RPMI8226 (cell line): ENCODE measurements at places on chromosomes 13 and 19.

DNA sequence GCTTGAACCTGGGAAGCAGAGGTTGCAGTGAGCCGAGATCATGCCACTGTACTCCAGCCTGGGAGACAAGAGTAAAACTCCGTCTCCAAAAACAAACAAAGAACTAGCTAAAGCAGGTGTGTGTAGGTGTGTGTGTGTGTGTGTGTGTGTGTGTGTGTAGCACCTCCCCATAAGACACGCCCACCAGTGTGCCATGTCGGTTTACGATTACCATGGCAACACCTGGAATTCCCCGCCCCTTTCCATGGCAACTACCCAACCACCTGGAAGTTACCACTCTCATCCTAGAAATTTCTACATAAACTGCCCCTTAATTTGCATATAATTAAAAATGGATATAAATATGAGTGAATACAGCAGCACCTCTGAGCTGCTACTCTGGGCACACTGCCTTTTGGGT lies 80.9 kb upstream of the ADGRE5 start:
- peak; percentile 54 for DNase-seq

DNA sequence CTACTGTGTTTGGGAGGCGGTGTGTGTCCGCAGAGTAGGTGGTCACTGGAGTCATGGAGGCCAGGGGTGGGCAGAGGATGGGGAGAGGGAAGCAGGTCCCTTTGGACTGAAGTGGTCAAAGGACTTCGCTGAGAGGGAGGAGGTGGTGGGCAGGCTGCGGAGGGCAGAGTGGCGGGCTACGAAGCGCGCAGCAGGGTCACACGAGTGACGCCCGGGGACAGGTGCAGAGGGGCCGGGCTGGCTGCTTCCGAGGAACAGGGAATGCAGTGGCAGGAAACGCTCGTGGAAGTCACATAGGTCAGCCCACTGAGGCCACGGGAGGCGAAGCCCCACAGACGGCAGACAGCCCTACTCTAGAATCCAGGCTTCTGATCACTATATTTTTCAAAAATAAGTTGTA lies 111.5 kb downstream of the URI1 start:
- no peak for DNase-seq

DNA sequence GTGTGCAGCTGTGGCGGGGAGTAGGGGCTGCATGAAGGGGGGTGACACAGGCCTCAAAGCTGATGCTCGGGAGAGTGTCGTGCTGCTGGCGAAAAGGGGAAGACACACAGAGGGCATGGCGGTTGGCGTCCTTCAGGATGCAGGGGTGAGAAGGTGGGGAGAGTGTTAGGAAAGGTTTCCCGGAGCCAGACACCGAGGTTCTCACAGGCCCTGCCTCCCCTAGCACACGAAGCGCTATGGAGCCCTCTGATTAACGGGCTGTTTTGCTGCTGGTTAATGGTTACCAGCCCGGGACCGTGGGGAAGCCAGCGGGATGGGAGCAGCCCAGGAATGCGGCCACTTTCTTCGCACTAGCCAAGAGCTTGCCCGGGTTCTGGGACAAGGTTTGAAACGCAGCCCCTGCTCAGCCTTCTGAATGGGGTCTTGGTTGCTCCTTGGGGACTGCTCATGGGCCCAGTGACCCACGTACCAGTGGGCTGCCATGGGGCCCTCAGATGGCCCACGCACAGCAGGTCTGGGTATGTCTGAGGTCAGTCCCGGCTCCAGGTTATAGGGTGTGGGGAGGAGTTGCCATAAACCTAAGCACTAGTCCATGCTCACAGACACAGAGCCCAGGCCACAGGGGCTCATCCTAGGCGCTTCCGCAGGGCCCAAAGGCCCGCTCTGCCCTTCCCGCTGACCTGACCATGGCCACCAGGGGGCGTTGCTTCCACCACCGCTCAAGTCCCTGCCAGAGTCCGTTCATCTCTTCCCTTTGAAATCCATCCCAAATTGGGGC lies 31.3 kb upstream of the ISYNA1 start:
- DNase-seq: peak; percentile 39

DNA sequence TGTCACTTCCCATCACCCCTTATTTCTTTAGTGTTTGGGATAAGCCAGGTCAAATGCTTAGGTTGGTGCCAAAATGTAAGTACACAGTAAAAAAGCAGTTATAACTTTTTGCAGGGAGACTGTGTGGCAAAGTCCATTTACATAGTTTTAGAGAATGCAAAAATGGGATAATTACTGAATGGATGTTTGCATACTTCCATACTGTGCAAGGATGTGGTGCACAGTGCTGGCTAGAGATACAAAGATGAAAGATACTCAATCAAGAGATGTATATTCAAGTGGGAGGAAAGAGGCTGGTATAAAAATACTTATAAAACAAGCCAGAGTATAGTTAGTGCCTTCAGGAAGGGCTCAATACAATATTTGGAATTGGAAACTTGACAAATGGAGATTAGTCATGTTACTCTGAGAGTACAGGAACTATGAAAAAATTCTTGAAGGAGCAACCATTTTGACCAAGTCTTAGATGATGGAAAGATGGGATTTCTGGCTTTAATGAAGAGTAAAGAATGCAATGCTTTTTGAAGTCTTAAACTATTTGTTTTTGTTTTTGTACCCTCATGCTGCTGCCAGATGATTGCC lies 8.0 kb downstream of the PDS5B start:
- DNase-seq: no peak

DNA sequence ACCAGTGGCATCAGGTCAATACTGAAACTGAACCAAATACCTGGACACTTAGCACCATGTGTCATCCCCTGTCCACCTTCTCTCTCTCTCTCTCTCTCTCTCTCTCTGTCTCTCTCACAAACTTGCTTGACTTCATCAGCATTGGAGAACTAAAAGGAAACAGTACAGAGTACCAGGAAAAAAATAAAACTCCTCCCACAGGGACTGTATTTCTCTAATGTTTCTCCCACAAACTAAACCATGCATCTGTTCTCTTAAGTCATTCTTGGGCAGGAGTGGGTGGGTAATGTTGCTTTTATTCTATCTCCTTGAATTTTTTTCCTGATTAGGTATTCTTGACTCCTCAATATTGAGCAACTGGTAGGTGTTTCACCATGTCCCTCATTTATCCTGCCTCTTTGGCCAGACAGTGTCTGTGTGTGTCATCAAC lies 112.9 kb upstream of the CACNA1A start:
- DNase-seq: no peak
